ENCODE measurements at places on chromosomes 4 and X.

DNA sequence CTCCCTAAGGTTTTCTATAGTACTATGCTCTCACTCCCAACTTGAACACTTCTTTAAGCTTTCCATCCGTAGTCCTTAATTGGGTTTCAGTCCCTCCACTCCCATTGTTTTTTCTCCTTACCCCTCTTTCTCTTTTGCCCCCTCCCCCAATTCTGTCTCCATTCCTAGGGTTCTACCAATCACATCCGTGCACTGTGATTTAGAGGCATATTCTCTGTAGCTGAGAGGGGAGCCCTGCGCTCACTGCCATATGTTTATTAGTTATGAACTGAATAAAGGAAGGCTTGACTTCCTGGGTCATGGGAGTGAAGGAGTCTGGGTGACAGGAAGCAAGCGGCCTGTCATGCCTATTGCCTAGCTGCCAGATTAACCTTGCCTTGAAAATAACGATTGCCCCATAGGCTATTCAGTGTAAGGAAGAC lies 471 bp downstream of the MCTS1 start:
- peak; percentile 62 for DNase-seq

DNA sequence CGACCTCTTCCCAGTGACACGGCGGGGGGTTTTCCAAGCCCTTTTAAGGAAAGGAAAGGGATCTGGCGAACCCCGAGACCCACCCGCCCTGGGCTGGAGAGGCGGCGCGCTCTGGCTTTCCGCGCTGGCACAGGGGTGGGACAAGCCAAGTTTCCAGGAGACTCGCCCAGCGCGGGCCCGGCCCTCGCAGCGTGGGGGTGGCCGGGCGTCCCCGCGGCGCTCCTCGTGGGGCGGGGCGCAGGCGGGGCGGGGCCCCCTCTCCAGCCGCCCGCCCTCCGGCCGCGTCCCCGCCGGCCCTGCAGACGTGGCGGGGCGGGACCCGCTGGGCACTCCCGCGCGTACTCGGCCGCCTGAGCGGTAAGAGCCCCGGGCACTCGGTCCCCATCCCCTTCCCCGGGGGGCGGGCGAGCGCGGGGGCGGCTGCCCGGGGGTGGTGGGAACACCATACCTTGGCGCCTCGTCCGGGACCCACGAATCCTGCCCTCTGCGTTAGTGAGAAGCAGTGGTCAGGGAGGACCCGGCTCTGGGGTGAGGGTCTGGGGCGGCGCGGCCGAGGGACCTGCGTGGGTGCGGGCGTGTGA lies at the start of gene FAM114A1:
Gene FAM114A1 (plus strand): TSS at position 329 of the 581 bp plus-strand sequence. CDS start 10,273 bp downstream, outside the sequence.
- peak; percentile 64 for DNase-seq

DNA sequence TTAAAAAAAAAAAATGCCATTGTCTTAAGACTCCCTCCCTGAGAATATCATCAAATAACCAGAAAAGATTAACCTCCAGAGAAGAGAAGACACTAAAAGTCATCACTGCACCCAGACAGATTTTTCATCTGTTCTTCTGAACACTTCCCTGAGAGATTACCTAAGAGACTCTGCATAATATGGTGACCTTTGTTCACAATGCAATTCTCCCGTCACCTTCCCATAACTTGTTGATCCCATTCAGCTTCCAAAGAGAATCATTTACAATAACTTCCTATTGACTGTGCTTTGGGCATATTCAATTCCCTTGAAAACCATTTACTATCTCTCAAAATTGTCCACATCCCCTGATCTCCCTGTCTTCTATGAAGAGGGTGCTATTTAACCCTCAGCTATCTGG lies 85.1 kb upstream of the SMAD1 start:
- no peak for DNase-seq

GRCh38 chrX:93673056-93673868 lies at the start of gene NAP1L3:
Gene NAP1L3 (minus strand): TSS chrX:93673578. CDS start chrX:93673304, 274 bp downstream.
- peak; percentile 77 for DNase-seq

GRCh38 chr4:23889814-23890341 lies at the start of gene PPARGC1A:
Gene PPARGC1A (minus strand): TSS chr4:23890047. CDS start chr4:23889957, 90 bp downstream.
- no peak for DNase-seq
